ENCODE measurements at places on chromosomes 5 and 9.

- DNase-seq, result no peak
Observed at GRCh38 chr5:167171056-167171455, 1120.4 kb upstream of the WWC1 start.

DNA sequence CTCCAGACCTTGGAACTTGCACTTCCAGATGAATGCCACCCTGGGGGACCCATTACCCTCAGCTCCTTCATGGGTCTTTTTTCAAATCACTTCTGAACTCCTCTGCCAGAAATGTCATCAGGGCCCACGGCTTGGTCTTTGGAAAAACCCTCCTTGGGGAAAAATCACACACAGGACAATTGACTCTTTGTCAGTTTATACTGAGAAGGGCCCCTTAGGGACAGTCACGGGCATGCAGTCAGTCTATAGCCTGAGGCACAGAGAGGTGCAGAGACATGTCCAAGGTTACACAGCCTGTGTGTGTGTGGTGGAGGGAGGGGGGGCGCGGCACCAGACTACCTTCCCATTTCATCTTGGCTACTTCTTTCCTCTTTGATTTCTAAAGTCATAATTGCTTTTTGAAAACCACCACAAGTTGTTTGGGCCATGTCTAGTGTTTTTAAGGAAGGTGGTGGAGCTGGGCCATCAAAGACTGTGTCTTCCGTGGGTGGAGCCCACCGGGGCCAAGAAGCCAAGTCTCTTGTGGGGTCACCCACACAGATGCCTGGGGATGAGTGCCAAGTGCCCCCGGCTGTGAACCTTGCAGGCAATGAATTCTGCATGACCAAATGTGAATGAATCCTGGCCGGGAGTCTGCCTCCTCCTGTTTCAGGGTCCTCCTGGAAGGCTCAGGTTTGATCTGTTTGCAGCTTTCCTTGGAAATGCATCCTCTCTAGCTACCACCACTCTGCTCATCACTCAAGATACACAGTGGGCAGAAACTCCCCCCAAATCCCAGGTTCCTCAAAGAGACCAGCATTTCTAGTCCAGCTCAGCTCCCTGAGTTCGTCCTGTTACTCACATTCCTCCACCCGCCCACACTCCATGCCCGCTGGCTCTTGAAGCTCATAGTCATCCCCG, 200.1 kb upstream of the TBC1D2 start:
- DNase-seq, result no peak

DNA sequence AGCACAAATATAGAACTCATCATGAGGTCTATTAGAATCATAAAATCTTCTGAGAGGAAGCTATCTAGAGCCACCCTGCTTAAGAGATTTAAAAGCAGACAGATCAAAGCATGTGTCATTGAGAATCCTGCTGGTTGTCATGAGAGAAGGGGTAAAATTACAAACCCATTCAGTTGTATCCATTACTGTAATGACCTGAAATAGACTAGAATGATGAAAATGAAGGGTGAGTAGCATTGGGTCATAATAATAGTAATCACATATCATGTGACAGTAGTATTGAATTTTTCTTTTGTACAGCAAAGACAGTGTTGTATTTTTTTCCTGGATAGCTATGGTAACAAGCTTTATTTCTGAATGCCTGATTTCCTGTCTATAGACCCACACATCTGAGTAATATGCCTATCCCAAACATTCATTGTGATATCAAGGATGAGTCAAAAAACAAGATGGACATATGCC, 149.0 kb downstream of the PDE4D start:
- DNase-seq, result no peak

- DNase-seq, result no peak
Observed at GRCh38 chr5:181190711-181191525, 14.1 kb downstream of the TRIM7 start.

DNA sequence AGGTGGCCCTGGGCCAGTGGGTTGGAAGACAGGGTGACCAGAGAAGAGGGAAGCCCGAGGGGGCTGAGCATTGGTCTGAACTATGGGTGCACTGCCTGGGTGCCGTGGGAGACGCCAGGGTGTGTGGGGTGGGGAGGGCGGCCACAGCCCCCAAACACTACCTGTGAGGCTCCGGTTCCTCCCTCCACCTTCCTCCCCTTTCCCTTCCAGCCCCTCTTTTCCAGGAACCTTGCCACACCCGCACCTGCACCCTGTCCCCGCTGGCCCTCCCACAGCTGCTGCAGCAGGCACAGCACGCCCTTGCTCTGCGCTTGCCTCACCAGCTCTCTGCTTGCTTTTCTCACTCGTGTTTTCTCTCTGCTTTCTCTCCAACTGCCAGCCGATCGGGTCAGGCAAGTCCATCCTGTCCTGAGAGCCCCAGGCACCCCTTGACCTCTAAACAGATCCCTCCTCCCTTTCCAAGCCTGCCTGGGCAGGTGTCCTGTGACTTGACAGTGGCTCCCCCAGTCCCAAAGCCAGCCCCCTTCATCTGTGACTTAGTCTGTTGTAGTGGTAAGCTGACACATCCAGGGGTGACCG, 193.7 kb downstream of the MSX2 start:
- no peak for DNase-seq

- no peak for DNase-seq
Observed at GRCh38 chr5:148268566-148268965, at the start of gene SPINK13. Gene SPINK13 (plus strand): TSS chr5:148268794. CDS start chr5:148270073, 1,279 bp downstream.

GRCh38 chr5:176658007-176658599, 10.8 kb downstream of the TSPAN17 start:
- DNase-seq, result no peak

- DNase-seq, result no peak
Observed at GRCh38 chr5:74073257-74073656, 447.3 kb downstream of the ARHGEF28 start.

DNA sequence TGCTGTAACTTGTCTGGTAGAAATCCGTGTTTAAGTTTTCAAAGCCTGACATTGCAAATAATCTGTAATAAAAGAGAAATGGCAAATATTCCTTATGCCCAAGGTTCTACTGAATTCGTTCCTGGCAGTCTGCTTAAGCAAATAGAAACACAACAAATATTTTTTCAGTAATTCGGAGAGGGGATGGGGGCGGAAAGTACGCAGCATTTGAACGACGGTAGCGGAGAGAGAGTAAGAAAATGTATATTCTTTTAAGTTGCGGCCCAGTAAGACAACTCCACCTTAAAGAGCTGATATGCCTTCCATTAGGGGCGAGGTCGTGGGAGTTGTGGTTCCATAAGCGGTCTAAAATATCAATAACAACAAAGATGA, 569 bp downstream of the YIPF5 start:
- DNase-seq, result no peak

- no peak for DNase-seq
Observed at GRCh38 chr9:97666907-97667686, 30.0 kb downstream of the XPA start.

GRCh38 chr5:89694026-89694550, 715.5 kb downstream of the CETN3 start:
- DNase-seq, result no peak

- DNase-seq, result no peak
Observed at GRCh38 chr9:129287619-129288305, 109.7 kb upstream of the IER5L start.

DNA sequence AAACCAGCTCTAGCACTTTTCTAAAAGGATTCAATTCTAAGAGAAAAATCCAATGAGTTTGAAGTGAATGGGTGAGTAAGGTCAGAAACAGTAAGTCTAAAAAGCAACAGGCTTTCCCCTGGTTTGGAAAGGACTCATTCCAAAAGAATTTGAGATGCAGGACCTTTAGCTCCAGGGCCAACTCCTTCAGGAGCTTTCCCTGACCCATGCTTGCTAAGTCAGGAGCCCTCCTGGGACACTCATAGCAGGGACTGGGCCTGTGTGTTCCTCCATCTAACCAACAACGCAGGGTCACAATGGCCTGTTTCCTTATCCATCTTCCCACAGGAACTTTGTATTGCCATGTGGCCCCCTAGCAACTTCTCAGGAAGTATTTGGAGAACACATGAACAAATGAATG, 198.8 kb downstream of the FRMD3 start:
- no peak for DNase-seq

GRCh38 chr9:103617046-103617445, 477.1 kb upstream of the SMC2 start:
- DNase-seq, result no peak

DNA sequence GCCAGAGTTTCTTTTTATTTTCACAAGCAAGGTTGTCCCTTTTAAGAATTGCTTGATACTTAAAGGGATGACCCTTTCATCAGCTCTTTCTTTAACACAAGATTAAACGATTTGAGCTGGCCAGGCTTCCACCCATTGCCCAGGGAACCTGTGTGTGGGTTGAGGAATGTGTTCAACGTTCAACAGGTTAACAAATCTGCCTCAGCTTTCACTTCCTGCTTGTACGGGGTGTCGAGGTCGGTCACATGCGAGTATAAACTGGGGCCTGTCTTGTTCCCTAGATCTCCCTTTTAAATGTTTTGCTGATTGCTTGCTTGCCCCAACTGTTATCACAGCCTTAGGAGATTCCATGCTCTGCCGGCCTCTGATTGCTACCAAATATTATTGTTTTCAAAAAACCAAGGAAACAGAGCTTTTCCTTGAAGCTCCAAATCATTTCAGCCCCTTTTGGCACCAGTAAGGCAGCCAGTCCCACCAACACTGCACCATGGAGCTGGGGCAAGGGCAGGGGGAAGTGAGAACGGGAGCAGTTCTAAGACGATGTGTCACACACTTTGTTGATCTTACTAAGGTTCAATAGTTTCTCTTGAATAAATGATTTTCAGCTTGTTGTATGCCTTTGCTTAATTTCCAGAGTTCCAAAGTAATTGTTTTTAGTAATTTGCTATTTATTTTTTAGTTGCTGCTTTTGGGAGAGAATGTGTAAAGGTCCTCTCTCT, 10.7 kb upstream of the CLK4 start:
- DNase-seq, result no peak

DNA sequence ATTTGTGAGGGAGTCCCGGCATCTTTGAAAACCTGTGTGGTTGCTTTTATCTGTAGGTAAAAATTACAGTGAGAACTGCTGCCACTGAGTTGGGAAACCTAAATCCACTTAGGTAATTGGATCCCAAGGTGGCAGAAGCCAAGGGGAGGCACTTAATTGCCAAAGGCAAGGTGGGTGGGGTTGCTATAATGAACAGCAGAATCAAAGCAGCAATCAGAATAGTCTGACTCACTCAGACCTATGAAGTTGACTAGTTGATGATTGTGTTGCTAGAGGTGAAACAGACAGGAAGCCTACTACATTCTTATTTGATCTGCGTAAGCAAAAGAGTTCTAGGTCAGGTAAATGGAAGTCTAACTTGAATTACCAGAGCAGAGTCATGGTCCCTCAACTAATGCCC, 17.3 kb upstream of the BICD2 start:
- DNase-seq, result no peak

DNA sequence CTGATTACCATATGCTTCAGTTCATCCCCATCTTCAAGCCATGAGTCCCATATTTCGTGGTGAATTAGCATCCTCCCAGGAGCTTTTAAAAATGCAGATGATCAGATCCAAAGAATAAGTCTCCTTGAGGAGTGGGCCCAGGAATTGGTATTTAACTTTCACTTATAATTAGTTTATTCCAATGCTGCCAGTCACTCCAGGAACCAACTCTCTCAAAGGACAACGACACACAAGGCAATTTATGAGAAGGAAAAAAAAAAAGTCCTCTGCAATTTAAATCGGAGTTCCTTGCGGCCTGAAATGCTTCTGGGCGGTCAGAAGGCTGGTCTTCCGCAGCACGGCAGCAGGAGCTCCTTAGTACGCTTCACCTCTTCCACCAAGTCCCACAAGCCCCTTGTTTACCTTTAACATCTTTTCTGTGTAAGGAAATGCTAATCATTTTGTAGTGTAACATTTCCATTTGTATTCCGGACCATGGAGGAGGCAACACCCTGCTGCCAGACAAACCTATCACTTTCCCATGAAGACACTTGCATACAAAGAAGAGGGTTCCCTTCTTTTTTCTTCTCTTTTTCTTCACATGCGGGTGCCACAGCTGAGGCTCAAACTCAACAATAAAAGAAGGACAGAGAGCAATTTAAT, 16.3 kb upstream of the KCNV2 start:
- no peak for DNase-seq

GRCh38 chr5:153783362-153783658, 255.4 kb downstream of the FAM114A2 start:
- no peak for DNase-seq

DNA sequence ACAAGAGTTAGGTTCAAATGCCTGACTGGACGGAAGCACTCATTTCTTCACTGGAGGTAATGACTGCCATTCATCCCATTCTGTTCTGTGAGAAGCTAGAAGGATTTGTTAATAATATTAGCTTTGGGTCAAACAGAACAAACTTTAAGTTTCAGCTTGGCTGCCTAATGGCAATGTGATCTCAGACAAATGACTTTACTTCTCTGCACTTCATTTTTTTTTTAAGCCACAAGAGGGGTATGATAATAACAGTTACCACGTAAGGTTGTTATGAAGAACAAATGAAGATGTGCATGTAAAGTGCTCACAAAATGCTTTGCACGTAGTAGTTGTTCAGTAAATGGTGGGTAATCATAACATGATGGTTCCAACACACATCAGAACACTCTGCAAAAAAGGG, 199.4 kb downstream of the PAPPA start:
- no peak for DNase-seq

GRCh38 chr5:159886296-159886695, 30.0 kb upstream of the ADRA1B start:
- no peak for DNase-seq

- no peak for DNase-seq
Observed at GRCh38 chr9:75588808-75589207, 301.7 kb upstream of the PCSK5 start.

Data from activated CD8-positive, alpha-beta memory T cell treated with anti-CD3 and anti-CD28 coated beads for 1 hour (primary cell).